ENCODE measurements at places on chromosomes 2 and 18.

DNA sequence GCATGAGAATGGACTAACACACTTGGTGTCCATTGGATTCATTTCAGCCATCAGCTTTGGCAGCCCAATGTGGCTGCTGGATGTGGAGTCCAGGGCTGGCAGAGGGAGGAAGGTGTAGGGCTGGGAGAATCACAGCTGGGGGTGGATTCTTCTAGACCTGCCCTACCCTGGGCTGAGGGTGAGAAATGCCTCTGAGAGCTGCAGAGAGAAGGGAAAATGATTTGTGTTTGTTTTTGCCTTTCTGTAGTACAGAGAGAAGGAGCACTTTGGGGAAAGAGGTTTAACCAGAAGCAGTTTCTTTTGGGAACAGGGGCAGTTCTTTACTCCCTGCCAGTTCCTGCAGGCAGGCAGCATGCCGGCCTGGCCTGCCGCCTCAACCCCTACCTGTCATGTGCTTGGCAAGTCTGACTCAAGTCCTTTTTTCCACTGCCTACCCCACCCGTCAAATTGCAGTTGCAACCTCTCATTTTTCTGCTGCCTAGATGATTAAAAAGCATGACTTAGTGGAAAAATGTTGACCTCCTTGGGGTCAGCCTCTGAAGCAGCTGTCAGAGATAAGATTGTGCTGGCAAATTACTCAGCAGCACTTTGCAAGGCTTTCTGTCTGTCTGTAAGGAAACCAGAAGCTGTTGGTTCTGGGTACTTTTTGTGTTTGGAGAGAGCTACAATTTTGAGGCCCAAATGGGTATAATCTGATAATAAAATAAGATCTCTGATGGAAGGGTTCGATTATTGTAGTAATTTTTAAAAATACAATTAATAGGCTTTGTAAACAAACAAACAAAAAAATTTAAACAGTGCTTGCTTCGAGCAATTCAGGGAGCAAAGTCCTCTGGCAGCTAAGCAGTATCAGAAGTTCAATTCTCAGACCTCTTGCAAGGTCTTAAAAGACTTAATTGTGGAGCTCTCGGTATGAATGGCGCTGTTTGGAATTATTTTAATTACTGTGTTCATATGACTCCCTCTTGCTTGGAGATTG is 21.7 kb downstream of the LBH start:
- no peak for DNase-seq

DNA sequence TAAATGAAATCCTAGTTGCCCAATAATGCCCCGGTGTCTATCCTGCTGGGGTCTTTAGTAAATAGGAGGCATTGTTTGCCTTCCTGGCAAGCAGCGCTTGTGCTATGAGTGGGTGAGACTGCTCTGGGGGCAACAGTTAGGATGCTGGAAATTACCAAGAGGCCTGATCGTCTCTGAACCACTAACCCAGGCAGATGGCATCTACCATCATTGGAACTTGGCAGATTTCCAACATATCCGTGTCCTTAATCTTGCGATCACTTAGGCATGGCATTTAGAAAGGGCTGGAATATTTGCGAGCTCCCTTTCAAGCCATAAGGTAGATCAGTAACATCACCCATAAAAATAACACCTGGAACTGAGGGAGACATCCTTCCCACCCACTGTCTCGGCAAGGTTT is 18.8 kb upstream of the SH3RF3 start:
- DNase-seq, result no peak

DNA sequence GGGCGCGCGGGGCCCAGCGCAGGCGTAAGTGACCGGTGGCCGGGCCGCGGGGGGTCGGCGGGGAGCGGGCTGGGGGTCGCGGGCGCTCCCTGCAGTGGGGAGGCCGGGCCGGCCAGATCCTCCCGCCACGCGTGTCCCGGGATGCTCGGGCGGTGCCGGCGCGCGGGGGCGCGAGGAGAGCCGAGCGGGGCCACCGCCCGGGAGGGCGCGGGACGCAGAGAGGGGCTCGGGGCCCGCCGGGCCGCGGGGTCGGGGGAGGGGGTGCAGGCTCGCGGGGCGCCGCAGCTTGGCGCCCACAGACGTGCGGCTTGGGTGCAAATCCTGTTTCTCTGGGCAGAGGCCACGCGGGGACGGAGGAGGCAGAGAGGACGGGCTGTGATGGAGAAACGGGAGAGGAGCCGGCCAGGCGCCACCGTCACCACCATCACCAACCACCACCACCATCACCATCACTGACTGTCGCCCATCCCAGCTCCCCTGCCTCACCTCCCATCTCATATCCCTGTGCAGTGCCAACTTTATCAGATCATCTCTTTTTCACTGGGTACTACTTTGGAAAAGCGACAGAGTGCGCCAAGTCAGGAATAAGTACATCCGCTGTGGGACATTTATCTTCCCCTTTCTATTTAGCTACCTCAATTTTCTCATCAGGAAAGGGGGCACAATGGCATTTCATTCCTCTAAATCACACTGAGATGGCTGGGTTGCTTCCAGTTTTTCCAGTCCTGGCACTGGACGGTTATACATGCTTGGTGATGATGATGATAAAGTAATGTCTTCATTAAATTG is 97.2 kb upstream of the GPR45 start:
- DNase-seq, result no peak

- no peak for DNase-seq
Measured at GRCh38 chr2:221268631-221269030, 303.5 kb downstream of the EPHA4 start.

- DNase-seq, result no peak
Measured at GRCh38 chr2:100909534-100910081, 89.7 kb downstream of the NPAS2 start.
